ENCODE measurements at places on chromosomes 3 and 15.

DNA sequence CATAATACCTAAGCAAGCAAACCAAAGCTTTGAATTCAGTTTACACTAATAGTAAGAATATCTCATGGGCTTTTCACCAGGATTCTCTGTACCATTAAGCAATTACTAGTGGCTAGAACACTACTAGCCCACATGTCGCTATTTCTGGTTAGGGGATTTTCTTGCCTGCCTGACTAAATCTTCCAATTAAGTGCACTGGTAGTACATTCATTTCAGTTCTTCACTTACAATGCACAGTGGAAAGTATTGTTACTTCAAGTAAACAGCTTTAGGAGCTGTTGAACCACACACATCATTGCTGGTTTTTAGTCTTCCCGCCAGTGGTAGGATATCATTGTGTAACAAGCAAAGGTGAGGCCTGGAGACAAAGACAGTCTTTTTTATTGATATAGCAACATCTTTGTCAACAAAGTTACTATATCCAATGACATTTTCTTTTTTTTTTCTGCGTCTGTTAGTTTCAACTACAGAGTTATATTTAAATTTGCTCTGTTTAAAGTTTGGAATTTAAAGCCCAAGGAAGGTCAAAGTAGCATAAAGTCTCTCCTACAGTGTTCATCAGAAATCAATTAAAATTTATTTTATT, 826.8 kb upstream of the NR2F2 start:
- H3K4me3 ChIP-seq: no peak overlapping the region
- DNase-seq: no peak
- no peaks in the 10 kb centered on the region for H3K27me3 ChIP-seq
- H3K4me1 ChIP-seq: peaks cover 6% of the 10 kb centered on the region
- no peak overlapping the region for H3K27ac ChIP-seq

GRCh38 chr3:194135516-194135805, 487 bp upstream of the HES1 start:
- H3K4me3 ChIP-seq: peak overlapping the region; percentile 89
- peaks cover 90% of the 10 kb centered on the region for H3K27me3 ChIP-seq
- peaks cover 80% of the 10 kb centered on the region for H3K4me1 ChIP-seq

GRCh38 chr3:9582332-9582731, 28.7 kb upstream of the LHFPL4 start:
- no peak overlapping the region for H3K4me3 ChIP-seq
- H3K4me1 ChIP-seq: no peaks in the 10 kb centered on the region
- H3K36me3 ChIP-seq: no peaks in the 10 kb centered on the region

- no peaks in the 10 kb centered on the region for H3K36me3 ChIP-seq
- no peaks in the 10 kb centered on the region for H3K4me1 ChIP-seq
- H3K27ac ChIP-seq: no peak overlapping the region
- DNase-seq: no peak
- no peak overlapping the region for H3K4me3 ChIP-seq
Observed at GRCh38 chr3:63279005-63279841, 1.1 kb downstream of the SYNPR start.

DNA sequence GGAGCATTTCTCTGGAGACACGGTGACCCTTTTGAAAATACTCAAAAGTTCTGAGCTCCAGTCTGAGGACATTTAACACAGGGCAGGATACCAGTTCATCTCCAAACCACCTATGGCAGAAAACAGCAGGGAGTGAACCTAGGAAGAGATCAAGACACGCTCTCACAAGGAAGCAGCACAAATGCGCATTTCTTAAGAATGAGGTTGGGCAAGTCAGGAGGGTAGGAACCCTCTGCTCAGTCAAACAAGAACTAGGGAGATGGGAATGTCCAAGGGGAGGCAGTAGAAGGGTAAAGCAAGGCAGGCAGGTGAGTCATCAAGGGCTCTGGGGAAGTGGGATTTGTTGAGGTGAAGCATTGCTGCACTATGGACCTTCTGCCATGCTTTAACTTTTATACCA, 60.3 kb upstream of the PSMD6 start:
- no peak overlapping the region for H3K4me3 ChIP-seq
- no peaks in the 10 kb centered on the region for H3K4me1 ChIP-seq
- H3K27me3 ChIP-seq: peaks cover 4% of the 10 kb centered on the region
- H3K27ac ChIP-seq: no peak overlapping the region
- DNase-seq: no peak
- H3K36me3 ChIP-seq: no peaks in the 10 kb centered on the region

GRCh38 chr3:55562700-55563099, 75.6 kb upstream of the WNT5A start:
- H3K27ac ChIP-seq: no peak overlapping the region
- no peaks in the 10 kb centered on the region for H3K4me1 ChIP-seq
- no peak overlapping the region for H3K4me3 ChIP-seq
- no peaks in the 10 kb centered on the region for H3K27me3 ChIP-seq
- H3K36me3 ChIP-seq: no peaks in the 10 kb centered on the region

DNA sequence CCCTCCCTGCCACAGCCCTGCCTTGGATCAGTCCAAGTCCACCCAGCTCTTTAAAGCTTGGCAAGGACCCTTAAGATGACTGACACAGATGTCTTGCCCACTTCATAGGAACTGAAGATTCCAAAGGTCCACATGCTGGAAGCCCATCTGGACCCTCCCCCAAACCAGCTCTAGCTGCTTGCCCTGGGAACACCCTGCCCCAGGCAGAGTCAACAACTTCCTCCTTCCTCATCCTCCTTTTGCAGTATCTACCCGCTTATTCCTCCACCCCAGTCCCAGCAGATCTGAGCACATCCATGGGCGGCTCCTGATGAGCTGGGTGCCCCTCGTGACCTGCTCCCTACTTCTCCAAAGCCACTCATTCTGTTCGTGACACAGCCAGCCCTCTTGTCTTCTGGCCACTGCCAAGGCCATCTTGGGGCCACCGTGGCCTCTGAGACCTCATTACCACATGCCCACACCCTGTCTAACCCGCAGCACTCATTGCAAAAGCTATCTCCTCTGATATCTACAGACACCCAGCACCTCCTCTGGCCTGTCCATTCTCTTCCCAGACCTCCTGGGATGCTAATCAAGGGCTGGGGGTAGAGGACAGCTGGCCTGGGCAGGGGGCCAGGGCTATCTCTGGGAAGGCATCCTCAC, 2.0 kb upstream of the PFKFB4 start:
- H3K27me3 ChIP-seq: peaks cover 33% of the 10 kb centered on the region
- no peak overlapping the region for H3K27ac ChIP-seq
- peaks cover 15% of the 10 kb centered on the region for H3K36me3 ChIP-seq
- DNase-seq: no peak

DNA sequence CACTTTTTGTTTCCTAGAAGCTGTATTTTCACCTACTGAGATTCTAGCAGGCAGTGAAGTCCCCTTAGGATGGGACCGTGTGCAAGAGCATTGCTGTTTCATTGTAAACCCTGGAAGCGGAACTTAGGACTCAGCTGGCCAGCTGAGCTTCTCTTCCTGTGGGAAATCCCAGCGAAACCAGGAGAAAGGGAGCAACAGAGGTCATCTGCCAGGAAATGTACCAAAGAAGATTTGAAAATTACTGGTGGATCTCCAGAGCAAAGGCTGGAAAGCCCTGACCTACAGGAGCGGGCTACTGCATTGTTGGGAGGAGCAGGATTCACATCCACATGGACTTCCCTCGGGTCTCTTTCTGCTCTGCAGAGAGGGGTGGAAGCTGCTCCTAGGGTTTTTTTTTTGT, 7.6 kb upstream of the ADPRH start:
- no peak overlapping the region for H3K27ac ChIP-seq
- no peak for DNase-seq
- H3K27me3 ChIP-seq: peaks cover 48% of the 10 kb centered on the region
- no peak overlapping the region for H3K4me3 ChIP-seq

GRCh38 chr15:43029476-43029875, 76.4 kb downstream of the UBR1 start:
- no peaks in the 10 kb centered on the region for H3K27me3 ChIP-seq
- DNase-seq: no peak
- H3K4me1 ChIP-seq: no peaks in the 10 kb centered on the region
- H3K4me3 ChIP-seq: no peak overlapping the region

DNA sequence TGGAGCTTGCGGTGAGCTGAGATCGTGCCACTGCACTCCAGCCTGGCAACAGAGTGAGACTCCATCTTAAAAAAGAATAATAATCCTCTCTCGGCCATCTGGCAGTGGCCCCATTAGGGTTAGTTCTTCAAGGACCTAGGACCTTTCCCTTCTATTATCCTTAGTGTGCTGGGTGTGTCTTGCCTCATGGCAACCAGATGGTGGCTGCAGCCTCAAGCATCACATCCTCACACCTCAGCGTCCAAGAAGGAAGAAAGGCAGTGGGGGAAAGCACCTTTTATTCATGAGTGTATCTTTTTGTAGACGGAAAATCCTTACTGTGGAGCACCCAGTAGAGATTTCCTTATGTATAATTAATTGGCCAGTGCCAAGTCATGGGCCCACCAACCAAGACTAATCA, 42.7 kb upstream of the TFRC start:
- H3K4me3 ChIP-seq: no peak overlapping the region
- H3K27ac ChIP-seq: peak overlapping the region; percentile 28
- peaks cover 5% of the 10 kb centered on the region for H3K36me3 ChIP-seq
- H3K4me1 ChIP-seq: peaks cover 58% of the 10 kb centered on the region
- DNase-seq: no peak
- H3K27me3 ChIP-seq: no peaks in the 10 kb centered on the region

GRCh38 chr3:7038394-7038793, 177.5 kb downstream of the GRM7 start:
- no peak overlapping the region for H3K4me3 ChIP-seq
- H3K27me3 ChIP-seq: no peaks in the 10 kb centered on the region
- DNase-seq: no peak
- H3K4me1 ChIP-seq: no peaks in the 10 kb centered on the region
- H3K27ac ChIP-seq: no peak overlapping the region

Measured in activated naive CD4-positive, alpha-beta T cell treated with anti-CD3 and anti-CD28 coated beads, Interleukin-2, amount 10 ng/mL, durations not matched to agents 7 days and 5 days (primary cell).